ENCODE measurements at places on chromosomes 12 and 14. TPM values are rescaled to one million over a fixed set of nuclear protein-coding genes. Genes with fewer than 3 reads are reported as not detected.

The HOXC5 gene
- not detected for polyA plus RNA-seq

The HOXC9 gene
- not detected for polyA plus RNA-seq

The METTL17 gene
- 16.4 TPM for polyA plus RNA-seq

The TAMALIN gene
- polyA plus RNA-seq: 41.5 TPM

The PRB2 gene
- polyA plus RNA-seq: not detected

The LRRC10 gene
- polyA plus RNA-seq: not detected

The FAM186B gene
- polyA plus RNA-seq: 0.15 TPM

The MAP1LC3B2 gene
- polyA plus RNA-seq: 4.2 TPM

The RPAP3 gene
- polyA plus RNA-seq: 6.2 TPM

The ALDH1L2 gene
- polyA plus RNA-seq: 1.2 TPM

The FBLN5 gene
- 10.2 TPM for polyA plus RNA-seq

The TPH2 gene
- not detected for polyA plus RNA-seq

The ISM2 gene
- 0.24 TPM for polyA plus RNA-seq

The GALNT8 gene
- polyA plus RNA-seq: 9.8 TPM

The PTPRB gene
- 4.6 TPM for polyA plus RNA-seq

The TAS2R42 gene
- not detected for polyA plus RNA-seq

The RPL10L gene
- not detected for polyA plus RNA-seq

The MYF6 gene
- not detected for polyA plus RNA-seq

The KRT75 gene
- polyA plus RNA-seq: 0.14 TPM
